Activated CD4-positive, alpha-beta T cell treated with anti-CD3 and anti-CD28 coated beads for 36 hours (primary cell): ENCODE measurements at places on chromosomes 3 and 15. TPM values are rescaled to one million over a fixed set of nuclear protein-coding genes. Genes with fewer than 3 reads are reported as not detected.

- DNase-seq = no peak
These were observed 134.4 kb upstream of the KCNH8 start for GRCh38 chr3:19013879-19014278.

DNA sequence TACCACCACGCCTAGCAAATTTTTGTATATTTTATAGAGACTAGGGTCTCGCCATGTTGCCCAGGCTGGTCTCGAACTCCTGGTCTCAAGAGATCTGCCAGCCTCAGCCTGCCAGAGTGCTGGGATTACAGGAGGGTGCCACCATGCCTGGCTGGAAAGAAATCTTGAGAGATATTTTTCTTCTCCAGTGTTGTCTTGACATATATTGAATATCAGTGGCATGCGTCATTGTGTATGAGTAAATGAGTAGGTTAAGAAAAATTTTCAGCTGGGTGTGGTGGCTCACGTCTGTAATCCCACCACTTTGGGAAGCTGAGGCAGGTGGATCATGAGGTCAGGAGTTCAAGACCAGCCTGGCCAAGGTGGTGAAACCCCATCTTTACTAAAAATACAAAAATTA lies 3.5 kb upstream of the PIF1 start:
- DNase-seq = no peak

GRCh38 chr15:57849317-57849716 lies 142.8 kb downstream of the POLR2M start:
- no peak for DNase-seq

NPAP1 gene
- total RNA-seq = not detected

CLDN18 gene
- total RNA-seq = not detected

DNA sequence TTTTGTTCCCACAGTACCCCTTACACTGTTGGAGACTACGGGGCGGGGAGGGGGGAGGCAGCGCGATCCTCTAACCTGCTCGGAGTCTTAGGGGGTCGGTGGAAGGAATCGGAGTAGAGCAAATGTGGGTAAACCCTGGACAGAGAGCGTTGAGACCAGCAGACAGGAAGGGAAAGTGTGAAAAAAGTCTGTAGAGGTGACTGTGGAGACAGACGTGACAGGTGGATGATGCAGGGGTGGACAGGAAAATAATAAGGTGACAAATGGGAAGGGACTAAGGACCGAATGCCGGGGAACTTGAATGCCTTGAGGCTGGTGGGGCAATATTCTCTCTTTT lies 424 bp downstream of the EAF2 start:
- no peak for DNase-seq

- no peak for DNase-seq
These were observed 72.9 kb downstream of the RPN1 start for GRCh38 chr3:128577711-128578110.

RAMAC gene
- total RNA-seq = 19.5 TPM

XCR1 gene
- not detected for total RNA-seq

MME gene
- not detected for total RNA-seq

- peak; percentile 48 for DNase-seq
These were observed 291.7 kb downstream of the SUCLG2 start for GRCh38 chr3:67362686-67363085.

VILL gene
- 12.1 TPM for total RNA-seq

- no peak for DNase-seq
These were observed 425.8 kb downstream of the ERC2 start for GRCh38 chr3:56042326-56042951.

GRCh38 chr3:24533561-24534193 lies 39.0 kb upstream of the THRB start:
- no peak for DNase-seq

DNA sequence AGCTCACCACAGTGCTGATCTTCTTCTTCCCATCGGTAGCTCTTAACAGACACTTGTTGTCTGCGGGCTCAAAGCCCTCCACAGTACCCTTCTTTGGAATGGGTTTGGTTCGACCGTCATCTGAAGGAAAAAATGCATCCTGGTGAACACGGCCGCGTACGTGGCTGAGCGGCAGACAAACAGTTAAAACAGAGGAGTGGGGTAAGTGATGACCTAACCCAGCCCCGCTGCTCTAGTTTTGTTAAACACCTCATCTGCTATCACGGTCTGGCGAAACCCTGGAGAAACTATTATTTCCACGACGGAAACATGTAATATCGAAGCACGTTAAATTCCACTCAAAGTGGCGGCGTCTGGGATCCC lies 725 bp downstream of the SRP14 start:
- peak; percentile 34 for DNase-seq

GRCh38 chr3:141570068-141570467 lies 83.2 kb downstream of the RASA2 start:
- no peak for DNase-seq

- no peak for DNase-seq
These were observed 60.5 kb upstream of the LRIG1 start for GRCh38 chr3:66561367-66561766.

CXCR6 gene
- 0.85 TPM for total RNA-seq

GRCh38 chr15:88704791-88705768 lies 66.3 kb downstream of the ISG20 start:
- peak; percentile 16 for DNase-seq

DNA sequence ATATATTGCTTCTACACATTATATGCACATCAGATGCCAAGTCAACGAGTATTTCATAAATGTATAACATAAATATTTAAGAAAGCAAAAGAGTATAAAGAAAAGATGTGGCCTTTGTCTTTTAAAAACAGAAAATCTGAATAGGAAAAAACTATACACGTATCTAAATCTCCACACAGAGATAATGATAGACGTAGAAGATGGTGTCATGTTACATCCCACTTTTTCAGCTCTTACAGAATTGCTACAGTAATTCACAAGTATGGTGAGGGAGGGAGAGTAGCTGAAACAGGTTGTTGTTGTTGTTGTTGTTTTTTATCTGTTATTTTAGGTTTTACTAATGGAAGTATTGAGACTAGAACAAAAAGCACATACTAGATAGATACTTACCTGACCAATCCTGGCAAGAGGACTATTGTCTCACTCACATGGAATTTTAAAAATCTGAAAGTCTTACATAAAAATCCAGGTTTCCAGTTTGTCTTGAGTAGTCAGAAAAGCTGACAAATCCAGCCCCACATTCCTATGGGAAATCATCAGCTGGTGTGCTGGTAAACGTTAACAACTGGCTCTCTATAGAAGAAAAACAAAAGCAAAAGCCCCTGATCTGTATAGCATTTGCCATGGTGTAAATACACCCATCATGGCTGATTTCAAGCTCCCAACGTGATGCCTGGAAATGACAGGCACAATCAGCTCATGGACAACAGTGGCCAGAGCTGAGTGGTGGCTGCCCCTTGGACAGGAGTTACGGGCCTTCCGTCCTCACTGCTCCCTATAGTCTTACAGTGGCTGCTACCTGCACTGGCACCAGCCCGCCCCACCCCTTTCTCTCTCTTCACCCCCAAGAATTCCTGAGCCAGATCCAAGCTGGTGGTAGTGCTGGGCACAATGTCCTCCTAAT lies 47.4 kb upstream of the VGLL4 start:
- DNase-seq = no peak

- no peak for DNase-seq
These were observed 777.6 kb downstream of the ROBO1 start for GRCh38 chr3:78990156-78990555.

DNA sequence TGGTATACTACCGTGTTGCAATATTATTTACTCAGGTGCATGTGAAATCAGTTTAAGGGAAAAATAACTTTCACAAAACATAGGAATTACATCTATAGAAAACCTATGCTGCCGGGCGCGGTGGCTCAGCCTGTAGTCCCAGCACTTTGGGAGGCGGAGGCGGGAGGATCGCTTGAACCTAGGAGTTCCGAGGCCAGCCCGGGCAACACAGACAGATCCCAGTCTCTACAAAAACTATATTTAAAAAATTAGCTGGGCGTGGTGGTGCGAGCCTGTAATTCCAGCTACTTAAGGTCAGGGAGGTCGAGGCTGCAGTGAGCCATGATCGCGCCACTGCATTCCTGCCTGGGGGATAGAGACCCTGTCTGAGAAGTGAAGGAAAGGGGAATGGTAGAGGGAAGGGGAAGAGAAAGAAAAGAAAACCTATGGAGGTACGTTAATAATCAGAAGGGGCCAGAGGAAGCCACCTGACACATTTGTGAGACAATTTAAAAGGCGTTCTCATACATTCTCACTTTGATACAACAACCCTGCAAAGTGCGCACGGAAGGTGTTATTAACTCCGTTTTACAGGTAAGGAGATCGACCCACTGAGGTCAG lies 456 bp upstream of the TMEM62 start:
- DNase-seq = no peak

SLC6A1 gene
- total RNA-seq = not detected

JAGN1 gene
- total RNA-seq = 33.0 TPM

GRCh38 chr3:143581972-143582722 lies 266.1 kb downstream of the SLC9A9 start:
- no peak for DNase-seq

- DNase-seq = no peak
These were observed 50.1 kb downstream of the C3orf20 start for GRCh38 chr3:14725013-14725412.

- DNase-seq = no peak
These were observed 68.9 kb downstream of the NPTN start for GRCh38 chr15:73564255-73564654.

GRCh38 chr3:171443211-171443957 lies 16.8 kb downstream of the TNIK start:
- no peak for DNase-seq

PRSS50 gene
- not detected for total RNA-seq

- no peak for DNase-seq
These were observed 5.9 kb upstream of the CLDN16 start for GRCh38 chr3:190382082-190382481.

FANCD2OS gene
- not detected for total RNA-seq

COL6A5 gene
- not detected for total RNA-seq

DNA sequence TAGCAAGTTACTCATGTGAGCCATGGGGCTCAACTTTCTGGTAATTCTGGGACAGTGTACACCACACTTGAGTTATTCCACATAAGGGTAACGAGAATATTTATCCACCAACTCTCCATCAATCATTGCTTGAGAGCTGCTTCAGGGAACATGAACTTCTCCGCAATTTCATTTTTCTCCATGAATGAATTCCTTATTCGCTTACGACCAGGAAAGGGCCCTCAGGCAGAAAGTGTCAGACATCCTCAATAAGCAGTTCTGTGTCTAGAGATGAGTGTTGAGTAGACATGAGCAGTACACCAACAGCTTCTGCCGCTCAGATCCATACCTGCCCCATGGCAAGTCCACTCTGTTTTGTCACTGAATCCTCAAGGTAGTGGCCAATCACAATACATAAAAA lies 24.8 kb upstream of the IQCF2 start:
- no peak for DNase-seq

KBTBD8 gene
- 8.3 TPM for total RNA-seq

TRH gene
- not detected for total RNA-seq

BFSP2 gene
- total RNA-seq = 0.21 TPM

DNA sequence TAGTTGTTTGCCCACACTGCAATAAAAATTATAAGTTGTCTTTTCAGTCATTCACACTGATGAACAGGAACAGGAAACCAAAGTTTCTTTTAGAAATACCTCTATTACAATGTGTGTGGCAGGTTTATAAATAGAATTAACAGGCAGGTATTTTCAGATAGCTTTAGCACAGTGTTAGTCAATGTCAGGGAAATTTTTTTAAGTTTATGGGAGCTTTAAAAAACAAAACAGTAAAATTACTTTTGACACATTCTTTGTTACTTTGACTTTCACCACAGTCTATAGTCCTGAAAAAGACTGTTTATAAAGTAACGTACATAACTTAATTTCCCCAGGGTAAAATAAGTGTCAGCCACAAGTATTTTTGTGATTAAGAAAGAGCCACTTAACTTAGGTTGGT lies 38.1 kb downstream of the SERPINI1 start:
- DNase-seq = no peak

GRCh38 chr15:91784973-91785709 lies 68.4 kb upstream of the SLCO3A1 start:
- DNase-seq = no peak

- no peak for DNase-seq
These were observed 30.3 kb upstream of the MGA start for GRCh38 chr15:41629883-41630282.

C3orf20 gene
- not detected for total RNA-seq

IL17RE gene
- 3.1 TPM for total RNA-seq

GRCh38 chr15:67158367-67158766 lies 93.0 kb downstream of the SMAD3 start:
- DNase-seq = no peak

GRCh38 chr3:148739720-148740119 lies 42.0 kb downstream of the AGTR1 start:
- DNase-seq = no peak

CDHR4 gene
- total RNA-seq = not detected

DNA sequence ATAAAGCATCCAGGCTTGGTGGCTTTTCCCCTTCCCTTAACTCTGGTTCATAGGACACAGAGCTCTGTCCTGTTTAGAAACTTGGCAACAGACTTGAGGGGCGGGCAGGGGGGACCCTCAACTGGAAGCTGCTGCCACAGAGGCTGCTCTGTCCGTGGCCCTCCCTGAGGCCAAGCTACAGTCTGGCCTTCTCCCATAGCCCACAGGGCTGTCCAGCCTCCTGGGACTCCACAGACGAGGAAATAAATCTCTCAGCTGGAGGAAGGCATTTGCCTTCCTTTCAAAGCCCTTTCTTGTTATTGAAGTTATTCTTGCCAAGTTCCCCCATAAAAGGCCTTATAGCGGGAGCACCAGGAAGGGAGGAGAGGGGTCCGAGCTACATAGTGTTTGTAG lies 248.8 kb upstream of the TPM1 start:
- no peak for DNase-seq

PSMA4 gene
- total RNA-seq = 312 TPM

CCDC191 gene
- total RNA-seq = 2.2 TPM

GRCh38 chr3:31919528-31919927 lies 61.5 kb downstream of the OSBPL10 start:
- no peak for DNase-seq
